K562 (cell line): ENCODE measurements at places on chromosomes 2 and 18. TPM values are rescaled to one million over a fixed set of nuclear protein-coding genes. Genes with fewer than 3 reads are reported as not detected.

Gene LHCGR
- total RNA-seq = not detected in 2 replicates

Gene SNORC
- total RNA-seq = 0.80 and 1.7 TPM in 2 replicates

Gene PTPN2
- 37.6 and 40.3 TPM in 2 replicates for total RNA-seq

Gene PTPRN
- total RNA-seq = 0.67 and 0.71 TPM in 2 replicates

Gene EHD3
- total RNA-seq = 0.11 TPM in 1 of 2 replicates, not detected in the other

Gene GPR35
- 0.20 and 0.33 TPM in 2 replicates for total RNA-seq

Gene NEU4
- 0.38 and 0.40 TPM in 2 replicates for total RNA-seq

Gene PMAIP1
- 17.3 and 17.6 TPM in 2 replicates for total RNA-seq

Gene KCNG2
- not detected in 2 replicates for total RNA-seq

Gene CD8B2
- total RNA-seq = not detected in 2 replicates

Gene FLACC1
- 0.20 and 0.35 TPM in 2 replicates for total RNA-seq

Gene POTEC
- not detected in 2 replicates for total RNA-seq

Gene PLA2R1
- total RNA-seq = not detected in 2 replicates

Gene TAF1B
- 20.4 and 20.7 TPM in 2 replicates for total RNA-seq

Gene STPG4
- not detected in 2 replicates for total RNA-seq

Gene WDR54
- 8.3 and 9.4 TPM in 2 replicates for total RNA-seq
